ENCODE measurements at places on chromosomes 2 and 18.

- DNase-seq, result no peak
Observed at GRCh38 chr2:108199726-108200125, 40.0 kb upstream of the SULT1C3 start.

DNA sequence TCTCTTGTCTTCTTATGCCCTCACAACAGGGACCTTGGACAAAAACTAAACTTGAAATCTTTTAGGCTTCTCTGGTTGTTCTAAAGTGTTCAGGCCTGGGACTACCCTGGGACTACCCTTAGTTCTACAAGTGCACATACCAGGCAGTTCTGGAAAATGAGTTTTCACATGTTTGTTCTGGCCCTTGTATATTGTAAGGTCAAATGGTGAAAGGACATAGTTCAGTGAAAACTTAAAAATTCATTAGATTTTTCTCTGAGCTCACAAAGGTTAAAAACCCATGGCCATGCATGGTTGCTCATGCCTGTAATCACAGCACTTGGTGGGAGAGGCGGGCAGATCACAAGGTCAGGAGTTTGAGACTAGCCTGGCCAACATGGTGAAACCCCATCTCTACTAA is 875.5 kb upstream of the FAM98A start:
- no peak for DNase-seq

- no peak for DNase-seq
Observed at GRCh38 chr2:71894261-71894660, 253.4 kb downstream of the CYP26B1 start.

- DNase-seq, result peak; percentile 98
Observed at GRCh38 chr2:11154923-11155380, 315 bp upstream of the SLC66A3 start.

DNA sequence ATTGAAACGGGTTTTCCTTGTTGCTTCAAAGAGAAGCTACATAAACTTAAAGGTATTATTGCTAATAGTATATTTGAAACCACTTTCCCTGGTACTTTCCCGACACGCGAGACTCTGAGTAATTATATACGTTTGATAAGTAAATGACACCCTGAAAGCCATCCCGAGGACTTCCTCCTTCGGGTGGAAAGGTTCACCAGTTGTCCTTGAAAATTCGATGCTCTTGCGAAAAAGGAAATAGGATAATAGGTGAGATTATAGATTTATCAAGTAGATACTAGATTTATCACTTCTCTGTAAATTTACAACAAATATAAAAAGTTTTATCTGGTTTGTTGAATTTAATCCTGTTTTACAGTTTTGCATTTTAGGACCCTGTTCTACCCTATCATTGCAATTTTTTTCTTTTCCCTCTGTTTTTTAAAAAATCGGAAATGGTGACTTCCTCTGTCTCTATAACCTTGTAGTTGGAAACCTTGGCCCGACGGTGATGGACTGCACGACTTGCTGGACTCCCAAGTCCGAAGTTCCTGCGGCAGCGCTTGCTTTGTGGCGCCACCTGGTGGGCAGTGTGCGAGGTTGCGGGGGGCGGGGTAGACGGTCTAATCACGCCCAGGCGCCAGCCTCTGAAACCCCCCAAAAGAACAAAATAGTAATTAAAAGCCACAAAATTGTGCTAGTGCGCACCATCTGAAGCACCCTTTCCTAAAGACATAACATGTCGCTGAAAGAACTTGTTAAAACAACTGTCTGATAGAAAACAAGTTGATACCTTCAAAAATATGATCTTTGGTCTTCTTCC is 972 bp upstream of the DLX2 start:
- no peak for DNase-seq

- no peak for DNase-seq
Observed at GRCh38 chr2:231708773-231709635, 679 bp downstream of the PTMA start.

- DNase-seq, result no peak
Observed at GRCh38 chr18:12159446-12159845, 65.8 kb downstream of the ANKRD62 start.

DNA sequence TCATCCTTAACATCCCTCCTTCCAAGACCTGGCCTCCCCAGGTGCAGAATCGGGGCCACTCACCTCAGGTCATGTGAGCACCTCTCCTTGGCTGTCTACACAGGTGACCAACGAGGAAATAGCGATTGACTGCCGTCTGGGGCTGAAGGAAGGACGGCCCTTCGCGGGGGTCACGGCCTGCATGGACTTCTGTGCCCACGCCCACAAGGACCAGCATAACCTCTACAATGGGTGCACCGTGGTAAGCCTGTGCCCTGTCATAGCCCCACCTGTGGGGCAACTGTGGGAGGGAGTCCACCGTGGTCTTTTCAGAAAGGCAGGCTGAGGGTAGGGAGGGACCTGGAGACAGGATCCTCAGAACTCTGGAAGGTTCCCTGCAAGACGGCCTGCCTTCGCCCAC is 54.3 kb downstream of the BOLA3 start:
- DNase-seq, result no peak

DNA sequence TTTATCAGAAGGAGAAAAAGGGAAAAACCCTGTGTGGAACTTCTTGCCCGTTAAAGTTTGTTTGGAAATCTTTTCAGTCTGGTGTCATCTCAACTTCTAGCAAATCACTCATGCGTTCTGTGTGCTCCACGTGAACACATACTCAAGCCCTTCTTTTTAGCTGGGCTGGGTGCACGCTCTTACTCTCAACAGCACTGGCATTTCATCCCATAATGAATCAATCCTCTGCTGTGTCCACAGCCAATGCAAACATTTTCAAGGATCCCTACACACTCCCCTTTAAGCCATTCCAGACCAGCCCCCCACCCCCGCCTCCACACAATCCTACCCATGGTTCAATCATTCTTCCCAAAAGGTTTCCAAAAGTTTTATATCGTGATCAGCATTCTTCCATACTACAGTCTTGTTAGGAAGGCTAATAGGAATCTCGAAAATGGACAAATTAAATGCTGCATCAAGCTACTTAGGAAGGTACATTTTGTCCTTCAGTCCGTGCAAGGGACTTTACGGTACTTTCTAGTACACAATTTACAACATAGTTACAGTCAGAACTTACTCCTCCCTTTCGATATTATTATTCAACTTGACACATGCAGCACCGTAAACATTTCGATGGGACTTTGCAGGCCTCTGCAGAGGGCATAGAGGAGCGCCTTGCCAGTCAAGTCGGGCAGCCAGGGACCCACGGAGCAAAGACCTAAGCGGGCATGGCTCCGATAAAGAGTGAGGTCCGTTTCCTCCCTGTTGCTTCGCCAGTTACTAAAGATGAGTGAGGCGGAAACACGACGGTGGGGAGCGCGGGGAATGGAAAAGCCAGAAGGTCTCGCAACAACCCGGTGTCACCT is 1.4 kb downstream of the PTGR3 start:
- no peak for DNase-seq

DNA sequence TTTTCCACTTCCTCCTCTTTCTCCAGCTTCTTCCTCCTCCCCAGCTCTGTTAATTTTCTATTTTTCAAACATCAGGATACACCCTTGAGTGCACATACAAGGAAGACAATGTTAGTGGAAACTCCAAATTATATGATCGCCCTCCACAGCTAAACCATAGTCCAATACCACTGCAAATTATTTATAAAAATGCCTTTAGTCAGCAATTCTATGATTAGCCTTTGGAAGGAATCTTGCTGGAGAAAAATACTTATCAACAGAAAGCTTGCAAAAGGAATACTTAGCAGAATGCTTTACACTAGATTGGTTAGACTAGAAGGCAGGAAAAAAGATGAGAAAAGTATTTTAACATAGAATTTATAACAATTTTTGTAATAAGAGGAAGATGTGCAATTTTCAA is 178.9 kb downstream of the FAM124B start:
- no peak for DNase-seq

DNA sequence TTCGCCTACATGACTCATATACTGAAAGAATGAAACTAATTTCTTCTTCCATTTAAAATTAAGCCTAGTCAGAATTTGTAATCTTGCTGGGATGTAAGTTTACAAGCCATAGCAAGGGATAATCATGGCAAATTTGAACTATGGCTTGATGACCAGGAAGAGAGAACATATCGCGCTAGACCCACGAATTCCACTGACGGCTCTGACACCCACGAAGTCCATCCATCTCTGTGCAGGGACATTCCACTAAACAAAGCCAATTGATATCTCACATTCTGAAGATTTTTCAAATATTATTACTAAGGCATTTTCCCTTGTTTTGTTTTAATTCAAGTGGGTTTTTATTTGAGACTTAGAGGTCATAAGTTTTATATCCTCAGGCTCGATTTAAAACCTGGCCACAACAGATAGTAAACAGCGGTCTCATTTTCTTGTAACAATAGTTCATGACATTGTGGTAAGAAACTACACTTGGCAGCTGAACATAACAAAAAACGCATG is 113.0 kb downstream of the QPCT start:
- no peak for DNase-seq

- DNase-seq, result no peak
Observed at GRCh38 chr2:85215448-85216401, 82.5 kb downstream of the TCF7L1 start.

DNA sequence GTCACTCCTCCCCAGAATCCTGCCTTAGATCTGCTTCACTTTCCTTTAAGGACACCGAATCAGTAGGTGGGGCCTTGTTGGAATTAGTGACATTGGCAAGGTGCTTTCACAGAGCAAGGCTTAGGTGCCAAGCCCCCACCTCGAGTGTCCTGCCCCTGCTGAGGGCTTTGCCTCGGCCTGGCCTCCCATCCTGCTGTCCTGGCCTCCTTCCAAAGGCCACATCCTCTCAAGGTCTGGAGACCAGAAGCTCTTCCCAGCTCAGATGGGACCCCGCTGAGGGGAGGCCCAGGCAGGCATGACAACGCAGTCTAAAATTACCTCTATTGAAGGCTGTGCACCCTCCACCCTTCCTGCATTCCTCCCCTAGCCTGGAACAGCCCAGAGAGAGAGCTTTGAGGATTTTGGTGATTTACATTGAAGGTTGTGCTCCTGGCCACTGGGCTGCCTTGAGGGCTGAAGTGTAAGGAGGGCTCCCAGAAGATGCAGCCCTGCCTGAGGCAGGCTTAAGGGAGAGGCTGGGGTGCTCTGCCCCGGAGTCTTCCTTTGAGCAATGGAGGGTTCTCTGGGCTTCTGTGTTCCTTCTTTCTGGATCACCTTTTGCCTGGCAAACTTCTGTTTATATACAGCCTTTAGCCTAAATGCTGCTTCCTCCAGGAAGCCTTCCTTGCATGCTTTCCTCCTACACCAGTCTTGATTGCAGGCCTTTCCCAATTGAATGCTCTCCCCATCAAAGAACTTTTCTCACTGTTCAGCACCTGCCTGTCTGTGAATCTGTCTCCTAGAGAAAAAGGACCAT is 154.4 kb downstream of the DDX1 start:
- no peak for DNase-seq

DNA sequence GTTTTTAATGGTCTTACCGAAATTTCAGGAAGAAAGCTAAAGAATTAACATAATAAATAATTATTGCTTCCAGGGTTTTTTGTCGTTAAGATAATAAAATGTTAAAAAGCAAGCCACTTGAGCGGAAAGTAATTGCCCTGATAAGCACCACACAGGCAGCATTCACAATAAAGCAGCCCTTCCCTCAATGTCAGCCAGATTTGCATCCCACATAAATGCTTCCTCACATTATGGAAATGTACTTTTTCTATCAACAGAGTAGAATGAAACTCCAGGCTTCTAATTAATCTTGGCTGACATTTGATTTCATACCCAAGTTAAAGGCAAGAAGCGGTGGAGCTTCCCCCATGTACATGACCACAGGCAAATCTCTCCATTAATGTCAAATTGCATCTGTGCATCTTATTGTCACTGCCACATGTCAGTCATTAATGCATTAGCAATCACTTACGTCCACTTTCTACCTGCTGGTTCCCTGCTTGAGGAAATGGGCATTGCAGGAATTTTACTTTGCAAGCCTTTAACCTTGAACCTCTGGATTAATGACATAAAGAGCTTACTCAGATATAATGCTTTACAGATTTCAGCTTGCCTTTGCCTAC is 26.2 kb downstream of the PTPRM start:
- no peak for DNase-seq

- DNase-seq, result no peak
Observed at GRCh38 chr2:29225814-29226213, 110.6 kb downstream of the CLIP4 start.

DNA sequence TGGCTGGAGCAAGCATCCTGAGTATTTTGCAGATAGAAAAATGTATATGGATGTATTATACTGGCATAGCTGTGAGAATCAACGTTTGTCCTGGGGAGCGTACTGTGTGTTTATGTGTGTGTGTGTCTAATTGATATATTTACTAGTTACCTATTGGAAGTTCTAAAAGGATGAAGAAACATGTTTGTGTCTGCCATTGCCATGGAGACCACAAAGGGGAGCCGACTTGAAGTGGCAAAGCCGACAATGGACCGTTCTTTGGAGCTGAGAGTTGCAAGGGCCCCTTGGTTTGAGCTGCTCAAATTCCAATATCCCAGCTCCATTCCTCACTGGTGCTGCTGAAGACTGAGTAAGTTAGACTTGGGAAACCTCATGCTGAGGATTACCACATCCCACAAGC is 14.3 kb upstream of the SLC25A52 start:
- DNase-seq, result no peak

- no peak for DNase-seq
Observed at GRCh38 chr2:101704046-101704466, 6.5 kb downstream of the MAP4K4 start.

GRCh38 chr2:227033471-227034148 is 130.4 kb downstream of the COL4A4 start:
- no peak for DNase-seq

- no peak for DNase-seq
Observed at GRCh38 chr2:119760237-119760955, 674 bp downstream of the PTPN4 start.

- no peak for DNase-seq
Observed at GRCh38 chr2:230589497-230590015, 123.1 kb upstream of the CAB39 start.

- DNase-seq, result no peak
Observed at GRCh38 chr18:23772327-23773024, 83.2 kb downstream of the LAMA3 start.

GRCh38 chr2:136134126-136134525 is 16.2 kb upstream of the CXCR4 start:
- no peak for DNase-seq

DNA sequence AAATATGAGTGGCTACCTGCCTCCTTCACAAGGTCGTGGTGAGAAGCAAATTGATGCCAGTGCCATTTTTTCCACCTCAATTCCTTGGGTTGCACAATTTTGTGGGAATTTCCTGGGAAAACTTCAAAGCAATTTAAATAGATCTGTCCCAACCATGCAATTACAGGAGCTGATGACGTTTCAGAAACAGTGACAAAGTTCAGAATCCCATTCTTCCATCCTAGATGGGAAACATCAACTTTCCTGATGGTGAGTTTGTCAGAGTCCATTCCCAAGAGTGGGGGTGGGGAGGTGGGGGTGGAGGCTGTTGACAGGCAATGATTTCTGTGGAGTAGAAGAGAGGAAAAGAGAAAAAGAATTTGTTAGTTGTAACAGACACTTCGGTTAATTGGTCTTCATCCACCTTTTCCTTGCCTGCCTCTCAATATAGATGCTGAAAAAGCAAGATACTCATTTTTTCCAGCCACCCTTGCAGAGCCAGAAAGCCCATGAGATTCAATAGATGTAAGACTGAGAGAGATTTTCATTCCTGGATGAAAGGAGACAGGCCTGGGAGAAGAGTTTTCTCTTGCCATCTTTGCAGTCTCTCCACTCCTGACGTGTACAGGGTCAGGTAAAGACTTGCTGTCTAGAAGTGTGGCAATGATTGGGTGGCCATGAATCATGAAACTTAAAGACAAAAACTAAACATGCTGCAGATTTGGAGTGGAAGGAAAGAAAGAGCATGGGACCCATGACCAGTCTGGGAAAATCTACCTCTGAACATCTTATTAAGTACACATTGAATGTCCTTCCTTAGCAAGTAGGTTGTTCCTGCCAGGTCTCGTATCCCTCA is 47.3 kb downstream of the SOCS6 start:
- DNase-seq, result no peak
